Fibroblast of skin of abdomen (primary cell): ENCODE measurements at places on chromosomes 5 and 9.
A peak's percentile ranks its signal among the peaks of the same experiment; 100 is the strongest.

GRCh38 chr5:164253764-164254163, 748.3 kb downstream of the MAT2B start:
- no peak for DNase-seq

- DNase-seq: no peak
Observed at GRCh38 chr9:92135576-92135975, 20.4 kb upstream of the SPTLC1 start.

DNA sequence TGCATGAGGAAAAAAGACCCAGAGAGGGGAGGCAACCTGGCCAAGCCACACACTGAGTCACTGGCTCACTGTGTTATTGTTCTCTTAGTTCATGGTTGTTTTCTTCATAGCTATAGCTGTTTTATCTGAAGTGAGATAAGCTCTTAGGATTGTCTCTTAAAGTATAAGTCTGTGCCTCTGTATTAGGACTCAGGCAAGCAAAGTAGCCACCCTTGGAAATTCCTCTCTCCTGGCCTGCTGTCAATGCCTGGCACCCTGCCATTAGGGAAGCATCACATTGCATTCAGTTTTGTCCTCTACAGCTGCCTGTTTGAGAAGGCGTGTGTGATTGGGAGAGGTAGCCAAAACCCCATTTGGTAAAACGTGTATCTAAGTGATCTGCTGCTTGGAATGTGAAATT, 147.4 kb upstream of the GLRA1 start:
- no peak for DNase-seq

- peak; percentile 95 for DNase-seq
Observed at GRCh38 chr5:109105631-109106267, 304.0 kb downstream of the PJA2 start.

DNA sequence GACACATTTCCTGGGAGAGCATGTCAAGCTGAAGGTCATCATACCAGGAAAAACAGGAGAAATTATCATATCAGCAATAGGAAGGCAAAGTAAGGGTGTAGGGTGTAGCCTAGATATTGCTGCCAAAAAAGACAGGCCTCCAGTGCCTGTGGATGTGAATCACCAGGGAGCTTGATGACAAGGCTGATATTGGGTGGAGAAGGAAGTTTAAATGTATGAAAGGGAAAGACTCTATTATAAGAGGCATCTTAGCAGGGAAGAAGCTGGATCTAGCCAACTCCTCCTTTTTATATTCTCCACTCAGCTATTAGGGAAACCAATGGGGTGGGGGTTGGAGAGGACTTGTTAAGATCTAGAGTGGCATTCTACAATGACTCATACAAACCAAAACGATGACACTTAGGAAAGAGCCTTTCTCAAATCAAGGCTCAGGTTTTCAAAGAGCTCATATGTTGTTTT, 13.4 kb upstream of the TXNDC8 start:
- peak; percentile 76 for DNase-seq

- DNase-seq: no peak
Observed at GRCh38 chr9:84145780-84146179, 165.2 kb downstream of the RMI1 start.

- DNase-seq: peak; percentile 48
Observed at GRCh38 chr9:80504601-80505230, 933.0 kb downstream of the TLE4 start.

- peak; percentile 65 for DNase-seq
Observed at GRCh38 chr9:72476617-72477437, 44.6 kb upstream of the TMC1 start.

- no peak for DNase-seq
Observed at GRCh38 chr5:1505506-1506241, 18.1 kb downstream of the LPCAT1 start.

GRCh38 chr5:32578363-32578762, 7.0 kb upstream of the SUB1 start:
- no peak for DNase-seq

GRCh38 chr9:122387536-122387935, 16.7 kb downstream of the PTGS1 start:
- DNase-seq: no peak

DNA sequence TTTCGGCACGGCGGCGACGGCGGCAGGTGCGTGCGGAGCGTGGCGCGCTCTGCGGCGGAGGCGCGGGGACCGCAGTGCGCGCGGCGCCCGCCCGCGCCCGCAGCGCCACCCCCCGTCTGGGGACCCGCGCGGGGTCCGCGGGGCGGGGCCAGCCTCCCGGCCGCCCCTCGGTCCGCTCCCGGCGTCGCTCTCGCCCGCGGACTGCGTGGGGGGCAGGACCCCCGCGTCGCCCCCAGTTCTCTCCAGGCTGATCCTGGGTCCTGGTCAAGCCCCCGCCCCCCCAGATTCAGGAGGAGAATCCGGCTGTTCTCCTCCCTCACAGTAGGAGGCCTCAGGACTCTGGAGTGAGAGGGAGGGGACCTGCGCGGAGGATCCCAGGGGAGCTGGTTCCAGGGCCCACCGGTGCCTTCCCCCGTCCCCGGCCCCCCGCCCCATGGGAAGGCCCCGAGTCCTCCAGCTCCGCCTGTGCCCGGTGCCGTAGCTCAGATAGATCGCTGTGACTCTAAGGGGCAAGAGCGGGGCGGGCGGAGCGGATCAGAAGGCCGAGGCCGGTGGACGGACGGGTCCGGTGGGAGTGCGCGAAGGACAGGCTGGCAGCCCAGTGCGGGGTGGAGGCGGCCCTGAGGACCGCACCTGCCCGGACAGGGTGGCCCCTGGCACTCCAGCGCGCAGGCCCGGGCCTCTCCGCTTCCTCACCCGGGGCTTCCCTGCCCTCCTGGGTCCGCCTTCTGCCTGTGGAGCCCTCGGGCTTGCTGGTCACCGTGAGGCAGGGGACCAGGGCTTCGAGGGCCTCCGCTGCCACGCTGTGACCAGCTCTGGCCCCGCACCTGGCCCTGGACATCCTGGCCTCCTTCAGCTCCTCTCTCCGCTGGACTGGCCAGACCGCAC, at the start of gene RNF208:
Gene RNF208 (minus strand): TSS at position 51 of the 888 bp plus-strand sequence. CDS start 1,028 bp downstream, outside the sequence.
- DNase-seq: no peak

- DNase-seq: peak; percentile 1
Observed at GRCh38 chr5:166618526-166618925, 1672.9 kb upstream of the WWC1 start.

GRCh38 chr9:87425202-87425601, 72.5 kb upstream of the DAPK1 start:
- no peak for DNase-seq

DNA sequence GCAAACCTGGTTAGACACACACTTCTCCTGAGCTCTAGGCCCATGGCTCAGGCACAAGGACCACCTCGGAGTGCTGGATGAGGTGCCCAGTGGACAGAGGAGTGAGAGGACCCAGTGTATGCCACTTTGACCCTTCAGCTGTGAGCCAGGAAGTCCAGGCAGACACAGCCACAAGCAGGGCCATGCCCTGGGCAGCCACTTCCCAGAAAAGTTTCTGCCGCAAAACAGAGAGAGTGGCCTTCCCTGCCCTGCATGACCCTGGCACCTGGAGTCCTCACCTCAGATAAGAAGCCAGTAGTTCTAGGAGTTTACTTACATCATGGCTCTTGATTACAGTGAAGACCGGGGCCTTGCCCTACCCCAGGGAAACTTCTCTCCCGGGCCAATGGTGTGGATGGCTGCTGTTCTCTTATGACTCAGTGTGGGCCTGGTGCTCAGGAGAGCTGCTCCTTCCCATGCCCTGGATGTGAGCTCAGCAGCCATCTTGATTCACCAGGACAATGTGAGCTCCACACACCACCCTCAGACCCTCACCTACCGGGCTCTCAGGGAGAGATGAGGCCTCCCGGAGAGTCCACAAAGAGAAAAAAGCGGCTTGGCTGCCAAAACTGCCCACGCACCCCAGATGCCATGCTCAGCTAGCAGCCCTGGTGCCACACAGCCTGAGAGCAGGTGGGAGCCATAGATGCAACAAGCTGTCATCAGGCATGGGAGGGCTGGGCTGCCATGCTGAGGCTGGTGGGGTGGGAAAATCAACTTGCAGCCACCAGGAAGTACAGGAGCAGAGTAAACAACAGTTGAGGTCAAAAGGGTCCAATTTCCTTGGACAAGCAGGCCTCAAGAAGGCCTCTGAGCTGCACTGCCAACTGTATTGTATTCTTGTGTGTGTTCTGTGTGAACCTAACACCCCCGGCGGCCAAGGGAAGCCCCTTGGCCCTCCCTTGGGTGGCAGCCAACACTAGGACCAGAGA, 11.7 kb upstream of the IRF1 start:
- DNase-seq: no peak

DNA sequence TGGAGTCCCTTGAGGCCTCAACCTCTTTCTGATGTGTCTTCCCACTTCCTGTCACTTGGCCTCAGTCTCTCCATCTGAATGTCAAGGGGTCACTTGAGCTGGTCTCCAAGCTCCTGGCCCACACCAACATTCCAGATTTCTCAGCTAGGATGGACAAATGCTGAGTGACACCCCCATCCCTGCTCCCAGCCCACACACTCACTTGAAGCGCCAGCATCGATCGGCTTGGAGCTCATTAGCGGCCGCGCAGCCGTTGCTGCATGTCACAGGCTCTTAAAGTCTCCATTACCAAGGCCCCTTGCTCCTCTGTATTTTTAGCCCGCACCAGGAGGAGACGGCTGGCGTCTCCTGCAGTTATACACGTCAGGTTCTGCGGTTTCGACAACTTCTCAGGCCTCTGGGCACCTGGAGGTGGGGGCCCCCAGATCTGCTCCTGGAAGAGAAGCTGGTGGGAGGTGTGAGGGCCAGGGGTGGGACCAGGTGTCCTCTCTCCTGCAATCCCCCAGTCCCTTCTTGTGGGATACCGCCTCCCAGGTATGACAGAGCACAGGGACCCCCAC, 33.4 kb upstream of the ARAP3 start:
- DNase-seq: no peak

GRCh38 chr9:95507464-95508241, 9.1 kb downstream of the PTCH1 start:
- peak; percentile 80 for DNase-seq

DNA sequence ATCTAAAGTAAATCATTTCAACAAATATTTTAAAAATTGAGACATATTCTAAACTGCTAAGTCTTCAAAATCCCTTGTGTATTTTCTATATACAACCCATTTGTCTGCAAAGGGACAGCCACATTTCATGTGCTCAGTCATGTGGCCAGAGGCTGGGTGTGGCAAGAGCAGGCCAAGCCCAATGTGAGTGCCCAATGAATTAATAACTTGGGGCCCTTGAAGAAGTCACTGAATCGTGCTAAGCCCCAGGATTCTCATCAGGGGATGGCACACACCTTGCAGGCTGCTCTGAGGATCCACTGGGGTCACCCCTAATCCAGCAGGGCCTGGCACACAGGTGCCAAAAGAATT, 78.2 kb upstream of the SMIM23 start:
- no peak for DNase-seq

- DNase-seq: no peak
Observed at GRCh38 chr9:126833710-126834345, 26.6 kb upstream of the ZBTB34 start.

DNA sequence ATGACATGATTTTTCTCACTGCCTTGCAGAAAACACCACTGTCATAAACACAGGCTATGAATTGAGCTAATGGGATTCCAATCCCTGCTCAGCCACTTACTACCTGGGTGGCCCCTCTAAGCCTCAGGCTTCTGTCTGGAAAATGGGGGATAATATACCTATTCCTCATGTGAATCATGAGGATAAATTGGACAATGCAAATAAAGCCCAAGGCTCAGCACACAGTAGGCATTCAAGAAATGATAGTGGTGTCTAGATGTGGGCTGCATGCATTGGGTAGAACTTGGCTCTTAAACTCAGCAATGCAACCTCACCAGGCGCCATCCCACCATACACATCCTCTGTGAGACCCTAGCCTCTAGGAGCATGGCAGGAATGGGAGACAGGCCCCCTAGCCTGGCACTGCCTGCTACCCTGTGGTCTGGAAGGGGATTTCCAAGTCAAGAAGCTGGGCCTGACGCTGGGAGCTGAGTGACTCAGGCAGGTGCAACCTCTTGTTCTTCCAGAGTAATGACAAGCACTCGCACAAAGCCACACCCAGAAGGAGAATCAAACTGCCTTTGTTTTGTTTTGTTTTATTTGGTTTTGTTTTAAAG, 2.3 kb upstream of the TNIP1 start:
- no peak for DNase-seq

DNA sequence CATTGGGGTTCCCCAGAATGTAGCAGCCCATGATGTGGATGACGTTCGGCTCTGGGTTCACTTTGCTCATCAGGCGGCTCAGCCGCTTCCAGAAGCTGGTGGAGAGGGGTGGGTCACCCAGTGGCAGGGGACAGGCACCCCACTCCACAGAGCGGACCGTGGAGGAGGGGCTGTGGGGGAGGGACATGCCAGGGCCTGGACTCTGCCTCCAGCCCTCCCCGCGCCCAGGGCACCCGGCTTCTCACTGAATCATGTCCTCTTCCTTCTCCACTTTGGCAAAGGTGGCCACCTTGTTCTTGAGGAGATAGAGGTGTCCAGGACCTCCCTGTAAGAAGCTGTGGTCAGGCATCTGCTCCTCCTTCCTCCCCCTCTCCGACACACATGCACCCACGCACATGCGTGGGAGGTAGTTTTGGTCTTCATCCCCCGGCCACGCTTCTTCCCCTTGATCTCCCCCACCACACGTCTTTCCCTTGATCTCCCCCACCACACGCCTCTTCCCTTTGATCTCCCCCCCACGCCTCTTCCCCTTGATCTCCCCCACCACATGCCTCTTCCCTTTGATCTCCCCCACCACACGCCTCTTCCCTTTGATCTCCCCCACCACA, 8.9 kb upstream of the ENTPD8 start:
- no peak for DNase-seq

- no peak for DNase-seq
Observed at GRCh38 chr9:5326187-5326586, 13.5 kb downstream of the RLN1 start.

DNA sequence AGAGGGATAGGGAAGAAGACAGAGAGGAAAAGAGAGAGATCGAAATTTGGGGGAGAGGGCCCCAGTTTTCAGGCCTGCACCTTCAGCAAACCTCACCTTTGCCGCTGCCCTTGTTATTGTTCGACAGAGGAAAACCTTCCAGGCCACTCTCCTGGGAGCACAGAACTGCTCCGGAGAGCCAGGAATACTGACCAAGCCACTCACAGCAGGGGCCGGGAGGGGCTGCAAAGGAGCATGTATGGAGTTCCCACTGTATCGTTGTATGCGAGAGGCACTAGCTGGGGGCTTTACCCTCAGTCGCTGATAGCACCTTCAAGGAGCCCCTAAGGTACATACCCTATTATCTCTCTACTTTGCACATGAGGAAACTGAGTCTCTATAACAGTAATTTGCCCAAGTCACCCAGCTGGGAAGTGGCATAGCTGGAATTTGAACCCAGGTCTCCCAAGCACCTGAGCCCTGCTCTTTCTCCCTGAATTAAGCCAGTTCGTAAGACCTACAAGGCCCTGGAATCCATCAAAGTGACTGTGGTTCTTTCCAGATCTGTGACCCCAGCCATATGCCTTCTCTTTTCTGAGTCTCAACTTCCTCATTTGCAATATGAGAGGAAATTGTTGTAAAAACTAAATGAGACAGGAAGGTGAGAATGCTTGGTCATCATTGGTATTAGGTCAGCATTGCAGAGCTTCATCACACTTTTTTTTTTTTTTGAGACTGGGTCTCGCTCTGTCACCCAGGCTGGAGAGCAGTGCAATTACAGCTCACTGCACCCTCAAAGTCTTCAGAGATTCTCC, 21.0 kb upstream of the FOXE1 start:
- no peak for DNase-seq

GRCh38 chr5:154190595-154191304, at the start of gene GALNT10:
Gene GALNT10 (plus strand): TSS chr5:154190733. CDS start chr5:154190867, 134 bp downstream.
- DNase-seq: peak; percentile 76
